ENCODE measurements at places on chromosomes 7 and 10.

- DNase-seq = no peak
Measured at GRCh38 chr10:126233182-126234148, 154.8 kb downstream of the ADAM12 start.

- DNase-seq = no peak
Measured at GRCh38 chr10:49620841-49621378, 7.1 kb downstream of the CHAT start.

DNA sequence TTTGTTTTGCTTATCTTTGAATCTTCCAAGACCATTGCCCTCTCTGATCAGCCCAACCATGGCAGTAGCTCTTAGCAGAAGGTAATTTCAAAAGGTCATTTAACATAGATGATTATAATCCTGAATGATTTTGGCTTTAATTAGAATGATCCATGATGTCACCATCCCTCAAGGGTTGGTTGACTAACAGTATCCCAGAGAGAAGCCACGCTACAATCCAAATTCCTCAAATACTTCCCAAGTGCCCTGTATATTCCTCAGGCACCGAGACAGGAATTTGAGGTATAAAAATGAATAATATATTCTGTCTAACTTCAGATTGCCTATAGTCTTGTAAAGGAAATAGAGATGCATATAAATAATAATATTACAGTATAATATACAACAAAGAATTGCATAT lies 42.1 kb upstream of the TMEM196 start:
- no peak for DNase-seq

- DNase-seq = no peak
Measured at GRCh38 chr7:96233084-96233483, 88.8 kb downstream of the SLC25A13 start.

GRCh38 chr7:34320926-34321661 lies 336.9 kb upstream of the NPSR1 start:
- peak; percentile 31 for DNase-seq

DNA sequence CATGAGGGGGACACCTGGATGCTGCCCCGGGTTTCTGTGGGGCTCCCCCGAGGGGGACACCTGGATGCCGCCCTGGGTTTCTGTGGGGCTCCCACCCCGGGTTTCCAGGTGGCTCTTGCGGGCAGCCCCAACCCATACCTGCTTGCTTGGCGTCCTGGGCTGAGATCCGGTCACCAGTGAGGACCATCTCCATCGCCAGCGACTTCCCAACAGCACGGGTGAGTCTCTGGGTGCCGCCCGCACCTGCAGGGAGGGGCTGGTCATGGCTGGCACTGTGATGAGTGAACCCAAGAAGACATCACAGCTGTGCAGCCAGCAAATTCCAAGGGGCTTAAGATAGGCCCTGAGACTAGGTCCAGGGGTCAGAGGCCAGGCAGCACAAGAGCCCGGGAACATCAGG lies 6.4 kb downstream of the ECHS1 start:
- no peak for DNase-seq

DNA sequence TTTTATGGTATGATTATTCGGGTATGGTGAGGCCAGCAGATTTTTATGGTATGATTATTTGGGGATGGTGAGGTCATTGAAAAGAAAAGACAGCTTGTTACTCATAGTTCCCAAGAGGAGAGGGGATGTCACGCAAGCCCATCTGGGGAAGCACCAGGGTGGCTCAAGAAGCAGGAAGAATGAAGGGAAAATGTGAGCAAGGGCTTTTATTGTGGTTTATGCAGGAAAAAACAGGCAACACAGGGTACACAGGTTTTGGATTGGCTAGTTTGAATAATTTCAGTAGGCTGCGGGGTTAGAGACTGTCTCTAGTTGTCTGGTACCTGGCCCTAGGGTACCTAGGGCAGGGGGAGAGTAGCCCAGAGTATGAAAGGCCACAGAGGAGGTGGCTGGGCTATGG lies 26.8 kb upstream of the DGKI start:
- no peak for DNase-seq

DNA sequence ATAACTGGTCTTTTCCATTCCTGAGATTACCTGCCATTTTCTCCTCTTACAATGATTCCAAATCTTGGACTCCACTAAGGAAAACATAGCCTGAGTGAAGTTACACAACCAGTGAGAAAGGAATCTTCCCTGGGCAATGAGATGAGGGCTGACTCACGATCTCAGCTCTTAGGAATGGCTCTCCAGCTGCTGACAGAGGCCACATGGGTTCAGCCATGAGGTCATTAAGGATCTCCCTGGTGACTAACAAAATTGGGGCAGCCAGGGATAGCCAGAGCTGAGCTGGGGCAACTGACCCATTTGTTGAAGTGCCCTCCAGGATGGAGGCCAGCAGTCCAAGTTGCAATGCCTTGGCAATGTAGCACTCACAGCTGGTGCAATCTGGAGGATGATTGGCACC lies 78.7 kb upstream of the MKLN1 start:
- no peak for DNase-seq

GRCh38 chr7:77812290-77812685 lies 13.7 kb downstream of the PHTF2 start:
- DNase-seq = no peak

DNA sequence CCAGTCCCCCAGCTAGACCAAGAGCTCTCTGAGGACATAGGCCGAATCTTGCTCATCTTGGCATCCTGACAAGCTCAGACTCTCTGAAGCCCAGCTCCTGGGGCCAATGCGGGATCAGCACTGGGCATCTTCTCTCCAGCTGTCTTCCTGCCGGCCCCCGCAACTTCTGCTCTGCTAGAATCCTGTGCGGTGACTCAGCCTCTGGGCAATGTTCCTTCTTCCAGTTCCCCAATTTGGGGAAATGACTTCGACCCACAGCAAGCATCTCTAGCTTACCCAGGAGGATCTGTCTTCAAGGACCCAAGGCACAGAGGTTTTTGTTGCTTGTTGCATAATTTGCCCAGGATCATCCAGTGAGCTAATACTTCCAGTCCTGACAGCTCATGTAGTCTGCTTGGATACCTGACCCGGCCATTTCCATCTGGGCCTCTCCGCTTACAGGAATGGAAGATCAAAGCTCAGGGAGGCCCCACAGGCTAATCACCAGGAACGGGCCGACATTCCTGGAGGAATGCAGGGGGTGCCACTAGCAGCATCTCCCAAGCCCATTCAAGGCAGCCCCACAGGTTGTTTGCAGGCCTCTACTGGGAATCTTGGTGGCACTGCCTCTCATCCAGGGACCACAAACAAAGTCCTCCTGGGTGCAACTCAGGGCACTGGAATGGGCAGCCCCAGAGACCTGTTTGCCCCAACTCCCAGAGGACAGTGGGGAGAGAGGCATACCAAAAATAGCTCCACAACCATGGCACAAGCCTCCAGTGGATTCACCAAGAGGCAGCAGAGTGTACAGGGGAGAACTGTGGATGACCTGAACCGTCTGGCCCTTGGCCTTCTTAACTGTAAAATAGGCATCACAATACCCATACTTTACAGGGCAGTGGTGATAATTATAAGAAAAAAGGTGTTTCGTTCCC lies 151.9 kb downstream of the NEURL1 start:
- DNase-seq = no peak

DNA sequence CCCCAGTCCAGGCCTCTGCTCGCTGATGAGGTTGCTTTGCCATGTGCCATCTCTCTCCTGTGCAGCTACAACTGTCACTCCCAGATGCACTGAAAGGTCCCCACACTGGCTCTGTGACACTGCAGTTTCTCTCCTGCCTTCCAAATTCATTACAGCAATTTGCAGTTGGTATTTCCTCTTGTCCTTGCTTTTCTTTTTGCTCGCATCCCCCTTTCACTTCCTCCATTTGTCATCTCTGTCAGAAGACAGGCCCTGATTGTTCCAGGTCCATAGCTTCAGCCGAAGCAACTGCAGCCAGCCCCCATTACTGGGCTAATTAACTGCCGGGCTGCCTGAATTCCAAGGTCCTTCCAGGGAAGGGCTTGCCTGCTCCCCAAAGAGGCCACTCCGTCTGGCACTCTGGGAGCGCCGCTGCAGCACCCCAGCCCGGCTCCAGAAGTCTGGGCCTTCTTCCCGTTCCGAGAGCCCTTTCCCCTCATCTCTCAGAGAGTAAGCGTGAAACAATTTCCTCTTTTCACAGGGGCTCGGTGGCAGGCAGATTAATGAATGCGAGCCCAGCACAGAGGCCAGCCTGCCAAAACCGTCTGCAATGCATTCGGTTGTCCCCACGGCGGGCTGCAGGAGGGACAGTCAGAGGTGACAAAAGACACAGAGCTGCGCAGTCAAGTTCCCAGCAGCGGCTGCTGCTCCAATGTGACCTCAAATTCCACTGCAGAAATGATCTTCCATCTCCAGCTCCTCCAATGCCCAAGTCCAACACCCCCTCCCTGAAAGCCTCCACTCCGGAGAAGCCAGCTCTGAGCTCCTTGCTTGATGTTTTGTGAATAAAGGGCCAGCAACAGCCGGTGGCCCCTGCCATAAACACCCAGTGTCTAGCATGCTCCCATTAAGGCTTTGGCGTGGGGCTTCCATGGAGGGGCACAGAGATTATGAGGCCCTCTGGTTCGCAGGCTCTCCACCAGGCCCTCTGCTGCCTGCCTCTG lies 279.4 kb upstream of the HABP2 start:
- DNase-seq = peak; percentile 58

DNA sequence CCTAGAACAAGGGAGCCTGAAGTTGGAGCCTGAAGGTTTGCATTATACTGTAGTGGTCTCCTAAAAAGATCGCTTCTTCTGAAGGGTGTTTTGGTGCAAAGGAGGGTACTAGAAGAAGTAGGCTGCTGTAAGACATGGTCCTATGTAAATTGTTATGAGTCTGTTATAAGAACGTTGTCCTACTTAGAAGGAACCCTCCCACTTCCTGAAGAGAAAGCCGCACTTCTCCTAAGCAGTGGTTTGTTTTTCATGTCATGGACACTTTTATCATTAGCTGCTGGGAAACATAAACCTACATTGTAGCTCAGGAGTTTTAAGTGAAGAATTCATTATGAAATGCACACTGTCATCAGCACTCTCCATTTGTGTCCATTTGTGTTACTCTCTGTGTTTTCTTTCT lies 129.1 kb upstream of the ITGB1 start:
- DNase-seq = no peak

DNA sequence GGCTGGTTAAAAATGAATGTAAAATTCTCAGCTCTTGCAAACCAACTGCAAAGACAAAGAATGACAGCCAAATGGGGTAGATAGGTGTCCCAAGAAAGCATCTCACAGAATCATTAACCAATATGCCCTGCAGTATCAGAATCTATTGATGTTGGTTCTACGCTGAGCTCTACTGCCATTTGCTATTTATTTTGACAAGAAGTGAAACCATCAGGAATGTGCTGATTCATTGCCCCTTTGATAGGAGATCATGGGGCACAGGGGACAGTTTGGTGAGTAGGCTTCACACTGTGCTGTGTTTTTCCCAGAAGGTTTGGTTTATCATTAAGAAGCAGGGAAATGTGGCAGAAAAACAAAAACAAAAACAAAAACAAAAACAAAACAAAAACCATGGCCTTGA lies 19.4 kb upstream of the CDC14C start:
- no peak for DNase-seq

- DNase-seq = no peak
Measured at GRCh38 chr7:71521506-71521905, 389.6 kb downstream of the GALNT17 start.

- DNase-seq = no peak
Measured at GRCh38 chr10:78417425-78418370, 384.0 kb downstream of the RPS24 start.

- DNase-seq = no peak
Measured at GRCh38 chr7:85713171-85713570, 526.3 kb upstream of the SEMA3D start.

GRCh38 chr10:10520491-10521385 lies 496.9 kb upstream of the CELF2 start:
- DNase-seq = peak; percentile 73

DNA sequence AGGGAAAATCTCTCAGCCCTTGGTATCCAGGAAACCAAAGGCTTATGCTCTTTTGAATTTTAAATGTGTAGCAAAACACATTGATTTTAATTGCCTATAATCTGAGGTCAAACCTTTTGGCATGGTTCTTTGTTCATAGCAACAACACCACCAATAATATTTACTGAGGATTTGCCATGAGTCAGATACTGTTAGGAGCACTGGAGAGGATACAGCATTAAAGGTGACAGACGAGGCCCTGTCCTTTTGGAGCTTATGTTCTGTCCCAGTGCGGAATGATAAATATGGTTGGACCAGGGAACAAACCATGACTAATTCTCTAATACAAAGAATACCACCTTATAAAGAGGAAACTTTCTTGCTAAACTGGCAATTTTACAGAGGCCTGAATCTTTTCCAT lies 176.6 kb downstream of the CTNNA3 start:
- DNase-seq = no peak

DNA sequence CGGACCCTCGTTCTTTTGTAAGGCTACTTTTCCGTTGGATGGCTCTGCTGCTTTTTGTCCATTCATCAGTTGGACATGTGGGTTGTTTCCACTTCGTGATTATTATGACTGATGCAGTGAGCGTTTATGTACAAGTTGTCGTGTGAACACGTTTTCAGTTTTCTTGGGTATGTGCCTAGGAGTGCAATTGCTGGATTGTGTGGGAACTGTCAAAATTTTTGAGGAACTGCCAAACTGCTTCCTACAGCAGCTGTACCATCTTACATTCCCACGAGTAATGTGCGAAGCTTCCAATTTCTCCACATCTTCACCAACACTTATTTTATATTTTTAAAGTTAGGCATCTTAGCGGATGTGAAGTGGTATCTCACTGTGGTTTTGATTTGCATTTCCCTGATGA lies 10.4 kb downstream of the FKBP6 start:
- no peak for DNase-seq

- no peak for DNase-seq
Measured at GRCh38 chr10:12338981-12339380, 10.4 kb upstream of the CAMK1D start.

GRCh38 chr7:73742753-73743641 lies 4.4 kb upstream of the ABHD11 start:
- DNase-seq = no peak

DNA sequence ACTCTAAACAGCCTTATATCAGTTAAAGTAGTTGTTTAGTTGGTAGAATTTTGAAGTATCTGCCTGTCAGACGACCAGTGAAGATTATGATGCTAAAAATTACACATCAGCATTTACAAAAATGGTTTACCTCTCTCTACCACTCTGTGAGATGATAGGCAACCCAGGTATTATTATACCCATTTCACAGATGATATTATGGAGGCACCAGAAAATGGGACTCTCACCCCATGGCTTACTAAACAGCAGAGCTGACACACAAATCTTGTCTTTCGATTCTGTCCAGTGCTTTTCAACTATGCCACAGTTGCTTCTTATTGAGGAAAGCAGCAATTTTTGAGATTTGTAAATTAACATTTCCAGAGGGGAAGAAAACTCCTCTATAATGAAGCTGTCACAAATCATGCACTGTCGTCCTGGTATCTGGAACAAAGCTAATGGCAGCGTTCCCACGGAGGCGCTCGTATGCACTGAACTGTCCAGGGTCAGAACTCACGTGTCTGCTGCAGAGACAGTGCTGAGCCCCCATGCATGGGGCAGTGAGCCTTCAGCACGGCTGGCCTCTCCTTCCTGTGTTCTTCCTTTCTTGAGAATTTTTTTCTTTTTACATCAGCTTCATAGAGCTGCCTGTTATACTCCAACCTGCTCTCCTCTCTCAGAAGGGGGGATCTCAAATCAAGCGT lies 381.1 kb downstream of the SDK1 start:
- DNase-seq = no peak

GRCh38 chr7:115976651-115977050 lies 53.9 kb downstream of the TFEC start:
- DNase-seq = no peak

Data from putamen (tissue), 1 donor.